Activated B cell treated with CpG ODN at 0.5 μM for 24 hours (primary cell): ENCODE measurements at places on chromosomes 4 and X.

DNA sequence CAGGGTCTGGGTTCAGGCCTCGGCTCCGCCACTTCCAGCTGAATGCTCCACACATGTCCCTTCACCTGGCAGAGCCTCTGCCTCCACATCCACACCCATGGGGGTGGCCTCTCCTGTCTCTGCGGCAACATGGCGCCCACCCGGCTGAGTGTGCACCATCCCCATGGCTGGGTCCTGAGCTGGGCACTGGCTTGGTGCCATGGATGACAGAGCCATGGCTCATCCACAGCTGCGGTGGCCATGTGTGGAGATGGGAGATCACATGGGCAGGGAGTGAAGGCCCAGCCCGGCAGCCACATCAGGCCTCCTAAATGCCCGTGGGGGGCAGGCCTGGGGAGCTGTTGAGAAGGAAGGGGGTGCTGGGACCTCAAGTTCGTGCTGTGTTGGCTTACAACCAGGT is 213.7 kb downstream of the AFAP1 start:
- DNase-seq, result no peak

GRCh38 chrX:155767051-155767875 is 113.9 kb upstream of the VAMP7 start:
- DNase-seq, result no peak

- no peak for DNase-seq
Measured at GRCh38 chrX:108732630-108733321, 3.6 kb downstream of the IRS4 start.

DNA sequence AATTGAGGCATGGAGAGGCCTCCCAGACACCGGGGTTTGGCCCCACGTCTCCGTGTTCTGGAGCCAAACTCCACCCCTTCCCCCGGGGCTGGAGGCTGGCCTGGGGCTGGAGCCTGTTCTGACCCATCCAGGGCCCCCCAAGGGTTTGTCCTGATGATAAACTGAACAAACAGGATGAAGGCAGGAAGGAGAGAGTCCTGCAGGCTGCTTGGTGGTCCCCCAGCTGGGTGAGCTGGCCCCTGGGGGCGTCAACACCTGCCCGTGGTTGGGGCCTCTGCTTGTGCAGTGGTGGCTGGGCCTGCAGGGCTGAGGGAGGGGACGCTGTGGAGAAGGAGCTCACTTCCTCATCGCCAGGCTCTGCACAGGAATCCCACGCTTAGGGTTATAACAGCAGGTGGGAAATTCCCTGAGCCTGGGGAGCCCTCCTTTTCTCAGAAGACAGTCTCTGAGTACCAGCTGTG is 2.3 kb downstream of the SH3TC1 start:
- peak; percentile 59 for DNase-seq

- DNase-seq, result no peak
Measured at GRCh38 chrX:128728943-128729342, 676.7 kb upstream of the ACTRT1 start.

- no peak for DNase-seq
Measured at GRCh38 chrX:77814210-77814609, 28.2 kb upstream of the ATRX start.

GRCh38 chr4:72360075-72360474 is 208.9 kb downstream of the ADAMTS3 start:
- no peak for DNase-seq
